Fibroblast of skin of left biceps (primary cell): ENCODE measurements at places on chromosomes 1 and 21.

GRCh38 chr1:160707236-160708064 lies 4.2 kb downstream of the CD48 start:
- no peak for DNase-seq

DNA sequence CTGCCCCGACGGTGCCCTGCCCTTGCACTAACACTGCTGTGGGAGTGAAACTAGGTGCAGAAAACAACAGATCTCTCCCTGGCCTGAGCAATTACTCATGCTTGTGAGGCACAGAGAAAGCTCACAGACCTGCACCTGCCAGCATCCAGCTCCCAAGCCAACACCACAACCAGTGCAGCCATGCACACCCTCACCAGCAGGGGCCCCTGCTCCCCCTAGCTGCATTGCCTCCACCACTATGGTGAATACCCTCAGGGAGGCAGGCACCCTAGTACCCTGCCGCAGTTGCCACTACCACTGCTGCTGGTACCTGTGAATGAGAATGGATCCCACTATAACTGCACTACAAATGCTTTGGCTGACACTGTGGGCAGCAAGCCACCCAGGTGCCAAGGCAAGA lies 7.1 kb upstream of the DIRAS3 start:
- no peak for DNase-seq

DNA sequence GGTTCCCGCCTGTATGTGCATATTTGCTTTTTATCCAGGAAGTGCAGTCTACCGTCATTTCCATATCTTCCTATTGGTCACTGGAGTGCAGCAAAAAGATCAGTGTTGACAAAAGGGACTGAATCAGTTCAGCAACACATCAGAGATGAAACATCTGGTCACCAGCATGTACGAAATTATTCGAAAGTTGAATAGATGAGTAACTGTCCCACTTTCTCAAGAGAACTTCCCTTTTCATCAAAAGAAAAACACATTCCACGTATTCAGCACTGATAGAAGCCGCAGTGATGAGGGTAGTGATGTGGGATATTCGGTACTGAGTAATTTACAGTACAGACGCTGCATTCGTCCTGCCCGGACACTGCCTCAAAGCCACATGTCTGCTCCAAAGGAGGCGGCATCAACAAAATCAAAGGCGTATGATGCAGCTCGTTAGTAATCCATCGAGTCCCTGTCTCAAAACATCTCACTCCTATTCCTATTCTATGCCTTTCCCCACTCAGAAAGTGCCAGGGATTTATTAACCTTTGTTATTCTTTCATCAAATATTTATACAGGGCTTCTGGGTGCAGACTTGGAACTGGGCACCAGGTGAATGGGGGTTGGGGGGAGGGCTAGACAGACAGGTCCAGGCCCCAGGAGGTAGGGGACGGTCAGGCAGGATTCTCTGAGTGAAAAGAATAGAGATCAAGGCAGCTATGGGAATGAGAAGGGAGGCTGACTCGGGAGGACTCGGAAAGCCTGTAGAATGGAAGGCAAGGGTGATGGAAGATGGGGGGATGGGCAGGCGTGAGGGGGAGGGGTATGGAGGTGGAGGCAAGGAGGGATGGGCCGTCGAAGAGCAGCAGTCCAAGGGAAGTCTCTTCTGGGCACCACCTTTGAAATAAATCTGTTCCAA lies 79.5 kb upstream of the SLC45A1 start:
- DNase-seq, result peak; percentile 77

DNA sequence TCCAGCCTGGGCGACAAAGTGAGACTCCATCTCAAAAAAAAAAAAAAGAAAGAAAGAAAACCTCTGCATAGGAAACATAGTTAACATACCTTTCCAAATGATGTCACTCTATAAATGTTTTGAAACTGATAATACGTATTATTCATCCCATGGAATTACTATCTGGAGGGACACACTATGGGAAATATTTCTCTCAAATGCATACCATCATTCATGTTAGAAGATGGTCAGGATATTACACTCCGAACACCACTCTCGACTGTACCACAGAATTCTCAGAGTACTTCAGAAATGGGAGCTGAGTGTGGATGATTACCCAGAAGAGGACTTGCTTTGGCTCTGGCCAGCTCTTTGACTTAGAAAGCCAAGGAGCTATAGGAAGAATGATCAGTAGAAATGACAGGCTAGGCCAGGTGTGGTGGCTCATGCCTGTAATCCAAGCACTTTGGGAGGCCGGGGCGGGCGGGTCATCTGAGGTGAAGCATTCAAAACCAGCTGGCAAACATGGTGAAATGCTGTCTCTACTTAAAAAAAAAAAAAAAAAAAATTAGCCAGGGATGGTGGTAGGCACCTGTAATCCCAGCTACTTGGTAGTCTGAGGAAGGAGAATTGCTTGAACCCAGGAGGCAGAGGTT lies 5.2 kb upstream of the LIN28A start:
- DNase-seq, result peak; percentile 24

DNA sequence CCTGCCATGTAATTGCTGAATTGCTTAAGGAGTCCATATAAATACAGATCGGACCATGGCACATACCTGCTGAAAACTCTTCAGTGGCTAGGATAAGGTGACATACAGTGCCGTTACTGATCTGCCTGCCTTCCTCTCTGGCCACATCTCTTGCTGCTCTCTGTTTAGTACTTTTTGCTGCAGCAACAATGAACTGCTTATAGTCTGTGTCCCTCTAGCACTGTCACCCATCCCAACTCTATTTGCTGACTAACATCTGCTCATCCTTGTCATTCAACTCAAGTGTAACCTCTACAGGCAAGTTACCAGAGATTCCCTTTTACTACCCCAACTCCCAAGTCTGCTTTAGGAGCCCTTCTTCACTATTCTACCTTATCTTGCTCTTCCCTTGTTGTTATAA lies 65.6 kb downstream of the GTF2B start:
- DNase-seq, result no peak

- no peak for DNase-seq
These were observed 279.5 kb upstream of the NR5A2 start for GRCh38 chr1:199747984-199748383.

DNA sequence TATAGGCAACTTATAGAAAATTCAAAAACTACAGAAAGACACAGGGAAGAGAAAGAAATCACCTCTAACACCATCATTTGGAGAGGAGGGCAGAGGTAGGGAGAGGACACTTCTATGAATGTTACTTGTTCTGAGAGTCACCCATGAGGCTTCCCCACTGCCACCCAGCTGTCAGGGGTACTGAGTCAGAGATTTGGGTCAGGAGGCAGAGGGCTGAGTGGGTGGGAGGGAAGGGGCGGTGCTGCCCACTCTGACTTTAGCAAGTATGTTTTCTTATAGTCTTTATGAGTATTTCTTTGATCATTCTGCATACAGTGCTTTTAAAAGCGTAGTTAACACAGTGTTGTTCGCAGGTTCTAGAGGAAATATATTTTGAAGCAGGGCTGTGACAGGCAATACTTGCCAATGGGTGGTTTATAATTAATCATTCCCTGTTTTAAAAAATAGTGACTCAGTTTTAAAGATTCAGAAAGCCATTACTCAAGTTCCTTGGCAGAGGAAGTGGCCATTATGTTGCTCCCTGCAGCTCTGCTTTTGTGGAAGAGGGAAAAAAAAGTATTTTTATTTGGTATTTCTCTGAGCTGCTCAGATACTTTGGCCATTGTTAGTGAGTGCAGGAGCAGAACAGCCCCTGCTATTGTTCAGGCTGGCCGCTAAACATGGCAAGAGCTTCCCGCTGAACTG lies 18.3 kb downstream of the IL6R start:
- no peak for DNase-seq

DNA sequence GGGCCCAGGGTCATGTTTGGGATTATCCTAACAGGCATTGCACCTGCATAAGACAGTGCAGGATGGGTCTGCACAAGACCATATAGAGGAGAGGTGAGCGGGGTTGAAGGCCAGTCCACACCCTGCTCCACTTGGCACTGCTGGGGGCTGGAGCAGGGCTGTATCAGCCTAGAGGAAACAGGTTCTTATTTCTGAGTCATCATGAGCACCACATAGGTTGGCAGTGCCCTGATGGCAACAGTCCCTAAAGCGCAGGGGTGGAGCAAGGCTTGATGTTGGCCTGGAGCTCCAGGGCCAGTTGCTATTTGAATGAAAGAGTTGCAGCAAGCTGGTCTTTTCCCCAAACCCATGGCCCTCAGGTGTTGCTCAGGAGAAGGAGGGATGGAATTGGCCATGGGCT lies 29.8 kb upstream of the BMP8B start:
- no peak for DNase-seq

- no peak for DNase-seq
These were observed 19.4 kb downstream of the FYB2 start for GRCh38 chr1:56799605-56800400.

GRCh38 chr1:91406773-91407389 lies 2.2 kb upstream of the HFM1 start:
- DNase-seq, result no peak

DNA sequence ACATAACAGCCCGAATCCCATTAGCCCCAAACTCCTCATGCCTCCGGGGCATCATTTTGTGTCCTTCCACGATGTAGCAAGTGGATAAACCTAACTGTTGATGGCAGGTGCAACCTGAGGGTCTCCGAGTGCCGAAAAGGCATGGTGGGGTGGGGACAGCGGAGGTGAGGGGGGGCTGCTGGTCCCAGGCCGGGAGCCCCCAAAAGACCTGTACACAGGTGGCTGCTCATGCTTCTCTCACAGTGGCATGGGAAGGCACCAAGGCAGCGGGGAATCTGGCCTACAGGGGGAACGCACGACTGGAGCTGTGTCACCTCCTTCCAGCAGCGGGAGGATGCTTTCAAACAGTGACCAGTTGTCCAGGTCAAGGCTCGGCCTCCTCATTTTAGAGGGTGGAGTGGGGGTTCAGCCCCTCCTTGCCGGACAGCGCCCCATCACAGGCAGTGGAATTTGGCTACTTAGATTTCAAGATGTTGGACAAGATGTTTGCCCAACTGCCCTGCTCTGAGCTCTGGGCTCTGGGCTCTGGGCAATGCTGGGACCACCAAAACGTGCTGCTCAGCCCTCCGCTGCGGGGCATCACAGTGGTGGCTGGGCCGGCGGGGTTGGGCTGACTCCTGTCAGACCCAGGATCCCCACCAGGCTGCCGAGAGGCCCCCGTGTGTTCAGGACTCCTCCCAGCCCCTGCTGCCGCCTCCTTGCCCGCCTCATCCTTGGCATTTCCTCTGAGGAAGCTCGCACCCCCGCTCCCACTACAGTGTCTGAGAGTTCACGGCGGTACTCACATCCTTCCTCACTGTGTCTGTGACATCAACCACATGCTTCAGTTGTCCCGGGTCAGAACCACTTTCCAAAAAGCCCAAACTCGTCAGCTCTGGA lies 7.6 kb downstream of the DNMT3L start:
- DNase-seq, result no peak

DNA sequence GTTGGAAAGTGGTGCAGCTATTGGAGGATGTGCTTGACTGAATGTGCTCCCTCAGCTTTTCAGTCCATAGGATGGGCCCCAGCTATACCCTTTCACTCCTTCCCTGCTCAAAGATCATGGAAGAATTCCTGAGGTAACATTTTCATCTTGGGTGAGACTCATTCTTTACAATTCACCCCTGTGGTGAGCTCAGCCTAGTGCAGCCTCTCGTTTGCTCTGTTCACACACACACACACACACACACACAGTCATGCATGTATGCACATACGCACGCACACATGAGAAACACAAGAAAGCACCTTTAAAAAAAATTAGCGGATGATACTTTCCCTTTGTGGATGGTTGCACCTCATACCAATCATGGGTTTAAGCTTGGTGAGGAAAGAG lies 25.8 kb downstream of the CCN1 start:
- DNase-seq, result peak; percentile 25

GRCh38 chr21:26115899-26116298 lies 54.7 kb downstream of the APP start:
- no peak for DNase-seq

- DNase-seq, result no peak
These were observed 252.5 kb downstream of the SDCCAG8 start for GRCh38 chr1:243508303-243508713.

DNA sequence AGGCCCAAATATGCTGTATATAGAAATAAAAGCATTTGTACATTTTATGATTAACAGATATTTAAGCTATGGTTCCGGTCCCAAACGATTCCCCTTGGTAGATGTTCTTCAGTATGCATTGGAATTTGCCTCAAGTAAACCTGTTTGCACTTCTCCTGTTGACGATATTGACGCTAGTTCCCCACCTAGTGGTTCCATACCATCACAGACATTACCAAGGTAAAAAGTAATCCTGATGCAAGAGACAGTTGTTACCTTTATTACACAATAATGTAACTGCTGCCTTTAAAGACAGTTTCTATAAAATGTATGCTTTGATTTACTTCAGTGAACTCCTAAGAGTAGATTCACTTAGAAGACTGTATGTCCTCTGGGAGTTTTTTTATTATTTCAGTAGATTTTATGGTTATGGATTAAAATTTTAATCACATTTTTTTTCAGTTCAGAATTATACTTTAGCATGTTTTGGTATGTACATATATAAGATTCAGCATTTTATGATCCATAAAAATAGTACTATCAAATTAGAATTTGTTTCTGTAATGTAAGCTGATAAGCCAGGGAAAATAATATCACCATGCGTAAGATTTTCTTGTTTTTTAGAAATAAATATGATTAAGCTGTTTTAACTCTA lies 96.5 kb downstream of the USP25 start:
- no peak for DNase-seq

DNA sequence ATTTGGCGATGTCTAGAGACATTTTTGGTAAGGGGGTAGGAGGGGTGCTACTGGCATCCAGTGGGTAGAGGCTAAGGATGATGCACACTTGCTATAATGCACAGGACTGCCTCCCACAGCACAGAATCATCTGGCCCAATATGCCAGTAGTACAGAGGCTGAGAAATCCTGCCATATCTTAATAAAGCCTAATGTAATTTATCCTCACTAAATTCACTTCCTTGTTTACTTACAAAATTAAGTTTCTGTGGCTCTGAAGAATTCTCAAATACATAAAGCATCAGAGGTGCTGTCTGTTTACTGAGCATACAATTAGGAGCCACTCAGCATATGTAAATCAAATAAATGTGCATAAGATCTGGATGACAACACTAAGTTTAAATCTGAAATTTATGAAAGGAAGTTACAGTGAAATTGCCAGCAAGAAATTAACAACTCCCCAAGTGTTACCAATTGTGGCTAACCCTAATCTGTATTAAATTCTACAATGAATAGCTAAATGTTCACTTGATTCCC lies 26.5 kb downstream of the NGF start:
- DNase-seq, result no peak

- DNase-seq, result no peak
These were observed 562 bp downstream of the DYNLT5 start for GRCh38 chr1:66752671-66753371.

GRCh38 chr1:115447672-115448071 lies 109.6 kb upstream of the NGF start:
- DNase-seq, result no peak
